ENCODE measurements at places on chromosomes 11 and 22.

GRCh38 chr11:134242376-134242775 lies 10.8 kb downstream of the THYN1 start:
- DNase-seq, result no peak

- no peak for DNase-seq
These were observed 69.6 kb downstream of the ZBTB16 start for GRCh38 chr11:114129142-114129541.

DNA sequence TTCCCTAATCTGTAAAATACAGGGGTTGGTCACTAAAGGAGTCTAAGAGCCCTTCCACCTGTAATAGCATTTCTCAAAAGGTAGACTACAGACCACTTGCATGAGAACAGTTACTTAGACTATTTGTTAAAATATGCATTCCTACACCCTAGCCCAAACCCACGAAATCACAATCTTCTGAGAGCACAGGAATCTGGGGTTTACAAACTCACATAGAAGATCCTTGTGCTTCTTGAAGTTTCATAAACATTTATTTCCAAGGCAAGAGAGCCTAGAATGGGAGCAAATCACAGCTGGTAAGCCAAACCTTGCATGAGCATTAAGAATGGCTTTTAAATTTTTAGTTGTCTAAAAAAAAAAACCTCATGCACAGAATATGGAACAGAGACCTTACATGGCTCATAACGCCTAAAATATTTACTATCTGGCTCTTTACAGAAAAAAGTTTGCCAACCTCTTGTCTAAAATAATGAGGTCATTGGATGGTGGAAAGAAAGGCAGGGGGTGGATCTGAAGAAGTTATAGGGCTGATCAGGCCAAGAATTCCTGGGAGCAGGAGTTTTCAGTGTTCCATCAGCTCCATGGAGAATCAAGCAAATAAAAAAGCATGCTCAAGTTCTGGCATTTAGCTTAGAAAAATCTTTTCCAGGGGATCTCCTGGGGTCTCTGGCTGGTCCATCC lies 133.4 kb downstream of the CCDC34 start:
- no peak for DNase-seq

GRCh38 chr11:77747381-77747969 lies 73.0 kb downstream of the RSF1 start:
- DNase-seq, result no peak

GRCh38 chr11:62680825-62681240 lies 2.0 kb upstream of the UBXN1 start:
- DNase-seq, result peak; percentile 52

DNA sequence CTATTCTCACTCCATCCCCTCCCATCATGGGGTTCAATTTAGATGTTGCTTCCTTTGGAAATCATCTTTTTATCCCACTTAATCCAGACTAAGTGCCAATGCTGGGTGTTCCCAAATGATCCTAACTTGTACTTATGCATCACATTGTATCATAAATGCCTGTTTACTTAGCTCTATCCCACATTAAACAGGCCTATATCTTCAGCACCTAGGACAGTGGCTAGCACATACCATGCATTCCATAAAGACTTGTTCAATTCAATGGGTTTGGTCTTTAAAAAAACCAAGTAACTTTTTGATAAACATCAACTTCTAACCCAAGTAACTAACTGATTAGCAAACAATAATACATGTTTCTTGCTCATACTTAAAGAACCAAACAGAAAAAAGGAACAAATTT lies 40.6 kb downstream of the RSF1 start:
- DNase-seq, result no peak

GRCh38 chr22:19438298-19438697 lies 6.0 kb downstream of the MRPL40 start:
- no peak for DNase-seq

Measured in right forelimb (tissue), 1 donor.